ENCODE measurements at places on chromosomes 16 and 17.

DNA sequence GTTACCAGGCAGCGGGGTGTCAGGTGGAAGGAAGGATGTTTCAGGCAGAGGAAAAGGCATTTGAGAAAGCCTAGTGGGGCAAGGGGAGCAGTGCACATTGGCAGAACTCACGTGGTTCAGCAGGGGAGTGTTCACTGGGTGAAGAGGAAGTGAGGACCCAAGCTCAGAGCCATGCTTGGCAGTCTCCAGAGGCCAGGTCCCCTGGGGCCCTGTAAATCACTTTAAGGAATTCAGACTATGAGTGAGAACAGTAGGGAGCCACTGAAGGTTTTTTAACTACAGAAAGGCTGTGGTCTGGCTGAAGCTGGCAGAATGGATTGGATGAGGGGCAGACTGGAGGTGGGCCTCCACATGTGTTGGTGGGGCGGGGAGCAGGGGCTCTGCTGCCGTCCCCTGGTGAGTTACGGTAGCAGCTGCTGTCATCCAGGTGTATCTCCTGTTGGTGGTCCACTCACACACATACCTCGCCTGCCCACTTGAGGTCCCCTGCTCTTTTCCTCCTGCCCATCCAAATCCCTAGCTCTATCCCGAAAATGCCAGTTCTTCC is 5.1 kb downstream of the CLEC16A start:
- peak; percentile 50 for DNase-seq

- DNase-seq: no peak
Measured at GRCh38 chr16:31228206-31228605, 11.3 kb upstream of the PYDC1 start.

DNA sequence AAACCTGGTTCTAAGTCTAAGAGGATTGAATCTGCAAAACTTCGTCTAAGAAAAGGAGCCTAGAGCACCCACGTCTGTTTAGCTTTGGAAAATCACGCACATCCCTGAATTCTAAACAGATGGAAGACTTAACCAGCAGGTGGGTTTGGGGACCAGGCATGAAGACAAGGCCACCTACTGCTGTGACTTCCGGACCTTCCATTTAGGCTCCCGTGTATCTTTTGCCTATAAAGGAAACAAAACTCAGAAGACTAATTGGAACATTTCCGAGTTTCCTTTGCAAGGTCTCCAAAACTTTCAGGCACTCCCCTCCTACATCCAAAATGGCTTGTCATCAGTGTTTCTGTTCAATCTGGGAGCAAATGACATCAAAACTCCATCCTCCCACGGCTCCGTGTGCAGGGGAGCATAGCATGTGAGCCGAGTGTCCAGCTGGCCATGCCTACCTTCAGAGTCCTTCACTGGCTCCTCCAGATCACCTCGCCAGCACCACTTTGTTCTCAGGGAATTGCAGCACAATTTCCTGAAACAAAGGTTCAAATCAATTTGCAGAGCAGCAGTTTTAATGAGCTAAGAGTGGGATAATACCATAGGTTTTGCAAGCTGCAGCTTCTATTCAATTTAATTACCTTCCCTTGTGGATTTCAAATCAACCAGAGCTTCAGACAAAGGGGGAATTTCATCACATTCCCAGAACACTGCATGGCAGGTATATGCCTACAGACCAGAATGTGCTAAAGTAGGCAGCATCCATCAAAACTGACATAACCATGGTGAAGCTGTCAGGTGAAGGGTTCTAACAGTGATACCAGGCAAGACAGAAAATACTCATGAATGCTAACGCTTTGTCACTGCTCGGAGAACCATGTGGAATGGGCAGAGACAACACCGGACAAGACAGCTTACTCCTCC is 23.5 kb downstream of the CACNG1 start:
- DNase-seq: no peak

DNA sequence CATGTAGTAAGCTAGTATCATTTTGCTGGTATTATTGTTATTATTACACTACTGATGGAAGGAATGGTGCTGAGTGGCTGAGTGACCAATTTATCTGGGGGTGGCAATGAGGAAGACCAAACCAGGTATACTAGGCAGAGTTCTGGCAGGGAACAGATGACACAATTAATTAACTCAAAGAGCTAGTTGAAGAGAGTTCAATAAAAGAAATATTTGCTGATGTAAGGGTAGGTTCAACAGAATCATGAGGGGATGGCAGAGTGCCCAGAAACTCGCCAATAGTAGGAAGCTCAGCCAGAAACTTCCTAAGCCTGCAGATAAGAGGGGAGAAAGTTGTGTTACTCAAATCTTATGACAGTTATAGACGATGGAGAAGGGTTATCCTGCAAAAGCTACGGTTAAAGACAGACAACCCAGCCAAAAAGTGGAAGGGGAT is 352.5 kb downstream of the KCNJ2 start:
- no peak for DNase-seq

DNA sequence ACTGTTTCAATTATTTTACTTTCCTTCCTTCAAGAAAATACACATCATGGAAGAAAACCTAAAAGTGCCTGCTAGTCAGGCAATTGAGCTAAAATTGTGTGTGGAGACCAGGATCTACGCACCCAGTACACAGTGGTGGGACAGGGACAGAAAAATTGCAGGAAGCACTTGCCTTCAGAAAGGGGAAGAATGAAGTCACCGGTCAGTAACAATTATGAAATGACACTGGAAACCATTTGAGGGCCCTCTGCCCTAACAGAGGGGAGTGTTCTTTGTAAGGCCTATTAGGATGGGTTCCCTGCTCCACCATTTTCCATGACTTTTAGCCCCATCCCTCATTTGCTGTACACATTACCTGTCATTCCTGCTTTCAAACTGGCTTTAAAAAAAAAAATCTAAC is 4.5 kb upstream of the PHAF1 start:
- DNase-seq: no peak

Measured in cerebellar cortex (tissue), 1 donor.